ENCODE measurements at places on chromosomes 2 and 18. TPM values are rescaled to one million over a fixed set of nuclear protein-coding genes. Genes with fewer than 3 reads are reported as not detected.

Gene SS18
- 81.4 TPM for total RNA-seq

Gene TDRD15
- total RNA-seq: 0.14 TPM

Gene NEB
- total RNA-seq: 2.3 TPM

Gene GALR1
- not detected for total RNA-seq

Gene PLGLB1
- total RNA-seq: 2.4 TPM

Gene CCDC148
- not detected for total RNA-seq

Gene TGFA
- 1.6 TPM for total RNA-seq

Gene CD226
- total RNA-seq: 153 TPM

Gene FBXO15
- total RNA-seq: 0.90 TPM

Gene MAP4K3
- total RNA-seq: 9.6 TPM

Gene ALKAL2
- total RNA-seq: 1.4 TPM

Gene COA5
- 21.4 TPM for total RNA-seq

Gene HNMT
- not detected for total RNA-seq

Gene CNDP1
- total RNA-seq: not detected

Gene RBM44
- total RNA-seq: 3.2 TPM

Gene KCNF1
- not detected for total RNA-seq

Gene CCBE1
- total RNA-seq: not detected

Gene CPO
- total RNA-seq: not detected

Gene ABCG8
- total RNA-seq: not detected

Gene SLC19A3
- total RNA-seq: not detected

Gene SCYGR4
- not detected for total RNA-seq

Gene HRH4
- not detected for total RNA-seq

Gene LIPG
- total RNA-seq: not detected

Gene CCDC74B
- 0.83 TPM for total RNA-seq

Gene MLPH
- not detected for total RNA-seq

Data from natural killer cell treated with Interleukin-12 subunit alpha and Interleukin-12 subunit beta and Interleukin-15 and Interleukin-18, amount 100 ng/mL, for 72 hours (primary cell).